ENCODE measurements at places on chromosomes 6 and 20.

DNA sequence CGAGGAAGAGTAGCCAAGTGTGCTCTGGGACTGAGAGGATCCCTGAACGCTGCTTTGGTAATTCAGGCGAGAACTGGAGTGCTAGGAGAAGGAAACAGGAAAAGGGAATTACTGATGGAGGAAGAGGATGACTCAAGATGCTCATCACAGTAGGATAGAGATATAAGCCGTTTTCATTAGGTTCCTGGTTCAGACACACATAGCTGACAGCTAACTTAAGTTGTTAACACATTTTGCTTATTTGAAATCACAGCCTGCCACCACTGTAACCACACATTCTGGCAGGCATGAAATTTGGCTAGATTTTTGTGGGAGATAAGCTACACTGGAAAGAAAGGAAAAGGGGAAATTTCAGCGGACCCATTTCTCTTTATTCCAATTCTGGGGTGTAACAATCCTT lies 138.2 kb upstream of the SLC22A16 start:
- DNase-seq, result no peak

DNA sequence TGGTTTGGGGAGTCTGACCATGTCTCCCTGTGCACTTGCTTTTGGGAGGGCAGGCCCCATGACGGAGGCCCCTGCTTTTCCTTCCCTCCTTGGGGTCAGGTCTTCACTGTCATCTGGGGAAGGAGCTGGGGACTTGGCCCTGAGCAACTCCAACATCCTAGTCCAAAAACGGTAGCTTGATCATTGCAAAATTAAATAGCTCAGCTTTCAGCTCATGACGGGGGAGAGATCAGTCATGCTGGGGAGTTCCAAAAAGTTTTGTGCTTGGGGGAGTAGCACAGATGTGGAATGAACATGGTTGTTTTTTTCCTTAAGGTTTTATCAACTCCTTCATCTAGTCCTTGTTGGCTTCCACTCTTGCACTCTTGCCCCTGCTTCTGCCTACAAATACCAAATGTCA lies 60.8 kb downstream of the MOCS1 start:
- no peak for DNase-seq

- DNase-seq, result no peak
These were observed 302.8 kb downstream of the THBS2 start for GRCh38 chr6:168950858-168951214.

DNA sequence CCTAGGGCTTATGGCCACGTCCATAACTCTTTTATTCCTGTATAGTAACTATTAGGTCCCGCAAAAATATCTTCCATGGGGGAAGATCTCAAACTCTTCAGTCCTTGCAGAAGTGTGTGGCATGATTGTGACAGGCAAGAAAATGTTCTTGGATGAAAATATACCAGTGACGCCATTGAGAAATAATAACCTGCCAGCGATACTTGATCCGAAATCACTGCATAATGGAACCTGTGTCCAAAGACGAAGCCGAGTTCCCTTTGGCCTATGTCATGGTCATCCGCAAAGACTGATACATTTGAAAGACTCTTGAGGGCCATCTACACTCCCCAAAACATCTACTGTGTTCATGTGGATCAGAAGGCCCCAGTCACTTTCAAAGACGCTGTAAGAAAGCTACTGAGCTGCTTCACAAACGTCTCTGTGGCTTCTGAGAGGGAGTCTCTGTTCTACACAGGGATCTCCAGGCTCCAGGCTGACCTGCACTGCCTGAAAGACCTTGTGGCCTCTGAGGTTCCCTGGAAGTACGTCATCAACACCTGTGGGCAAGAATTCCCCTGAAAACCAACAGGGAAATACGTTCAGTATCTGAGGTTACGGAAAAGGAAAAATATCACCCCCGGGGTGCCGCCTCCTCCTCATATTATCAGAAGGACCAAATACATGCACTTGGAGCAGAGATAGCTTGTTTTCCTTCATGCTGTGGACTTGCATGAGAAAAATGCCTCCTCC lies 6.9 kb upstream of the GCNT2 start:
- DNase-seq, result no peak

DNA sequence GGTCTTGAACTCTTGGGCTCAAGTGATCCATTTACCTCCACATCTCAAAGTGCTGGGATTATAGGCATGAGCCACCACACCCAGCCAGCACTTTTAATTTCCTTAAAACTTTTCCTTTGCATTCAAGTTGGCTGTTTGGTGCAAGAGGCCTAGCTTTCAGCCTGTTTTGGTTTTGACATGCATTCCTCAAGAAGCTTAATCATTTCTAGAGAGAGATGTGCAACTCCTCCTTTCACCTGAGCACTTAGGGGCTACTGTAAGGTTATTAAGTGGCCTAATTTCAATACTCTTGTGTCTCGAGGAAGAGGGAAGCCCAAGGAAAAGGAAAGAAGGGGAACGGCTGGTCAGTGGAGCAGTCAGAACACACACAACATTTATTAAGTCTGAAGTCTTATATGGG lies 13.8 kb upstream of the BLOC1S5 start:
- no peak for DNase-seq

All from COLO829 (cell line).